ENCODE measurements at places on chromosomes 1 and 21.
A peak's percentile ranks its signal among the peaks of the same experiment; 100 is the strongest.

GRCh38 chr1:166822385-166822784, 16.9 kb upstream of the POGK start:
- no peak for DNase-seq

DNA sequence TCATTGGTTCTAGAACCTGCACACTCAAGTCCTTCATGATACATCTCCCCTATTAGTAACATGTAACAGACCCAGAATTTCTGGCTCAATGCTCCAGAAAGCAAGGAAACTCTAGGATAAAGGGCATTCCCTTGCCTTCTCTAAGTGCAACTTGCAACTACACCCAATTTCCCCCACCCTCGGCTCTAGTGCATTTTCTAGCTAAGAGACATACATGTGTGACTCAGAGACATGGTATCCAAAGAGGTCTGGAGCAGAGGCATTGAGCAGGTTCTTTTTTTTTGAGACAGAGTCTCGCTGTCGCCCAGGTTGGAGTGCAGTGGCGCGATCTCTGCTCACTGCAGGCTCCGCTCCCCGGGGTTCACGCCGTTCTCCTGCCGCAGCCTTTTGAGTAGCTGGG, 132.9 kb downstream of the ZC3H11B start:
- no peak for DNase-seq

DNA sequence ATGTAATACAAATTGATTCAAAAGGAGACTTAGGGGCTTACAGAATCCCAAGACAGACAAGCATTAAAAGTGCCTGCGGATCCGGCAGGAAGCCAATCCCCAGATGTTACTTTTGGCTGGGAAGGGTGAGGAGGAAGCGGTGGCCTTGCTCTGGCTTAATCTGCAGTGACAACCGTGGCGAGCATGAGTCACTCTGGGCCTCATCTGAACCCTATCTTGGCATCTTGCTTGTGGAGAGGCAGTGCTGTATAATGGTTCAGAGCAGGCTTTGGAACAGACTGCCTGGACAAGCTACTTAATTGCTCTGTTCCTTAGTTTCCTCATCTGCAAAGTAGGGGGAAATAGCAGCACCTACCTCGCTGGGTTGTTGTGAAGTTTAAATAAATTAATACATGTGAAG, 74.1 kb downstream of the XCL2 start:
- no peak for DNase-seq

GRCh38 chr1:220882061-220882891, 3.0 kb downstream of the HLX start:
- DNase-seq, result no peak

DNA sequence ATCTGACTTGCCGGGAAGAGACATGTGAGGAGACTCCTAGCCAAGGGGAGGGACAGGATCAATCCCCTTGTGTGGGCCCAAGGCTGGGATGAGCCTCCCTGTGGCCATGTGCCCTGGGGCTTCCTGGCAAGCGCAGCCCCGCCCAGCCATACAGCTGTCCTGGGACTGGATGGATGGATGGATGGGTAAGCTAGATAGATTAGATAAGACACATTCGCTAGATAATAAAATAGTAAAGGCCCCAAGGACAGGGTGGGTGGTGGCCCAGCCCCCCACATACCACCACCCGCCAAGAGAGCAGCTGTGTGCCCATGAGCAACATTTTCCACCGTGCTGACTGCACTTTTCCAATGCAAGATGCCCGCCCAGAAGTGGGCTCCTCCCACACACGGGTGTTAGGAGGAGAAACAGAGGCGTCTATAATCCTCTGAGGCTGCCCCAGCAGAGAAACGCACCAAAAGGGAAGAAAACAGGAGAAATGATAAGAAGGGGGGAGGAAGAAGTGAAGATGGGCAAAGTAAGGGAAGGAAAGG, 25.1 kb downstream of the ZBTB17 start:
- DNase-seq, result no peak

GRCh38 chr1:117171900-117172511, 38.7 kb downstream of the VTCN1 start:
- peak; percentile 78 for DNase-seq

DNA sequence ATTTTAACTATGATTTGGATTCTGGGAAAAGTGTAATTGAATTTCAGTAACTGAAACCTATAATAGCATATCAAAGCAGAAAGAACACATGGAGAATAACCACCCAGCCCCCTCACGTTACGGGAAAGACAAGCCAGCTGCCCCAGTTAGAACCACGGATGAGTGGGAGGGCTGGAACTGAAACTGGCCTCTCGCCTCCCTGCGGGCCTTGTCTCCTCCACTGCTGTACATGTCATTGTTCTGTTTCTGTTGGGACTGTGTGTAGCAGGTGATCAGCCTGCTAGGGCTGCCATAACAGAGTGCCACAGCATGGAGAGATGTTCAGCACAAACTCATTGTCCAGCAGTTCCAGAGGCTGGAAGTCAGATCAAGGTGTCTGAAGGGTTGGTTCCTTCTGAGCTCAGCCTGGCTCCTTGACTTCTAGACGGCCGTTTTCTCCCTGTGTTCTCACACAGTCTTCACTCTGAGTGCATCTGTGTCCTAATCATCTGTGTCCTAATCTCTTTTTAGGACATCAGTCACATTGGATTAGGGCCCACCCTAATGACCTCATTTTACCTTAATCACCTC, 52.4 kb downstream of the MAP3K21 start:
- DNase-seq, result no peak

DNA sequence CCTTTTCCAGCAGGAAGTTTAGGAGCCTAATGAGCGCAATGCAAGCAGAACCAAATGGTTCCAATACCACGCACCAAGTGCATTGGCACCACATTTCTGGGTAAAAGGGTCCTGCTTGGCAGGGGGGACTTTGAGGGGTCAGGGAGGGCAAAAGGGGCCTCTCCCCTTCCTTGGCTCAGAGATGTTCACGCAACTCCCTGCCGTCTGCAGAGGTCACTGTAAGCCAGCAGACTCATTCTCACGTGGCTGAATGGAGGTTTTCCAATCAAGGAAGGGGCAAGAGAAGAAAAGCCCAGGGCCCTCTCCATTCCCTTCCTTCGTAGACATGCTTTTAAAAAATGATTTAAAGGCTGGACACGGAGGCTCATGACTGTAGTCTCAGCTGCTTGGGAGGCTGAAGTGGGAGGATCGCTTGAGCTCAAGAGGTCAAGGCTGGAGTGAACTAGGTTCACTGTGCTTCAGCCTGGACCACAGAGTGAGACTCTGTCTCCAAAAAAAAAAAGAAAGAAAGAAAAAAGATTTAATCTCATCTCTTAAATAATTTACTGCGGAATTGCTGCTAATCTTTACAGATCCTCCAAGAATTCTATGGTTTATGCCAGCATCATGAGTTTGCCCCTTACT, 80.3 kb downstream of the RUNX3 start:
- DNase-seq, result no peak

DNA sequence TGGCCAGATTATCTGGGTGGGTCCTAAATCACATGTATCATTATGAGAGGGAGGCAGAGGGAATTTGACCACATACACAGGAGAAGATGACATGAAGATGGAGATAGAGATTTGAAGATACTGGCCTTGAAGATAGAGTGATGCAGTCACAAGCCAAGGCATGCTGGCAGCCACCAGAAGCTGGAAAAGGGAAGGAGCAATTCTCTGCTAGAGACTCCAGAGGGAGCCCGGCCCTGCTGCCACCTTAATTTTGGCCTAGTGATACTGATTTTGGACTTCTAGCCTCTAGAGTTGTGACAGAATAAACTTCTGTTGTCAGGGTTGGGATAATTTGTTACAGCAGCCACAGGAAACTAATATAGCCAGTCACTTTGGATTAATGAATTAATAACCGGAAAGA, 2.2 kb upstream of the PRDM2 start:
- no peak for DNase-seq

DNA sequence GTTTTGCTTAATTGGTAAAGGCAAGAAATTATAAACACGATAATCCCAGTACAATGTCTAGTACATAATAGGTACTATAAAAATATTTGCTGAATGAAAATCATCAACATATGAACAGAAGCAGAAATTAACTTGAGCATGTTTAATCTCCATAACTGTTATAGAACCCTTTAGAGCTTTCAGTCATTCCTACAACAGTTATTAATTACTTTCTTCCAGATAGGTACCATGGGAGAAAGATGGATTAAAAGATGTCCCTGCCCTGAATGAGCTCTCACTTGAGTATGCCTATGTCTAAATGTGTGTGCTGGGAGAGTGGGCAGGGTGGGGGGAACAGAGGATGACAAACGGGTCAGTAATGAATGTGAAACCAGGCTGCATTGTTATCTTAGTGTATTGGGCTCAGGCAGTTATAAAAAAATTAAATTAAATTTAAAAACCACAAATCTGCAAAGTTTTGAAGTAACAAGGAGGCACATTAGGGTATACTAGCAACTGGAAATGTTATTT, 2.4 kb downstream of the EPS15 start:
- DNase-seq, result no peak

GRCh38 chr1:246291127-246291526, 216.0 kb downstream of the SMYD3 start:
- no peak for DNase-seq

- DNase-seq, result peak; percentile 93
Observed at GRCh38 chr1:1344655-1345361, 4.4 kb downstream of the DVL1 start.

DNA sequence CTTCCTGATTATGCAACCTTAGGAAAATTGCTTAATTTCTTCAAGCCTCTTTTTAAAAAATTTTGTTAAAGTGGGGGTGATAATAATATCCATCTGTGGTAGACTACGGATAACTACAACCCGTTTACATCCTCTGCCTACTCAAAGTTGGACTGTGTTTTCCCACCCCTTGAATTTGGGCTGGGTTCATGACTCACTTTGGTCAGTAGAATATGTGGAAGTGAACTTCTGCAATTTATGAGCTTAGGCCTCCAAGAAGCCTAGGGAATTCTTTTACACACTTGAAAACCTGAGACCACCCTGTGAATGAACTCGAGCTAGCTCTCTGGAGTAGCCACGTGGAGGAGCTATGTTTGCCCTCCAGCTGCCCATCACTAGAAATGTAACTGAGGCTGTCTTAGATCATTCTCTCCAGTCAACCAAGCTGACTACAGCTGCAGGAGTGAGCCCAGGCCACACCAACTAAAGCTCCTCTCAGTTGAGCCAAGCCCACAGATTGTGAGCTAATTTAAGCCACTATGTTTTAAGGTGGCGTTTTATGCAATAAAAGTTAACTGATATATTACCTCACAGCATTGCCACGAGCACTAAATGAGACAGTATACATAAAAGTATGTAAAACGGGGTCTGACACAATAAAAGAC, 29.6 kb upstream of the CACHD1 start:
- no peak for DNase-seq

- DNase-seq, result no peak
Observed at GRCh38 chr1:106875622-106876021, 180.9 kb upstream of the PRMT6 start.

DNA sequence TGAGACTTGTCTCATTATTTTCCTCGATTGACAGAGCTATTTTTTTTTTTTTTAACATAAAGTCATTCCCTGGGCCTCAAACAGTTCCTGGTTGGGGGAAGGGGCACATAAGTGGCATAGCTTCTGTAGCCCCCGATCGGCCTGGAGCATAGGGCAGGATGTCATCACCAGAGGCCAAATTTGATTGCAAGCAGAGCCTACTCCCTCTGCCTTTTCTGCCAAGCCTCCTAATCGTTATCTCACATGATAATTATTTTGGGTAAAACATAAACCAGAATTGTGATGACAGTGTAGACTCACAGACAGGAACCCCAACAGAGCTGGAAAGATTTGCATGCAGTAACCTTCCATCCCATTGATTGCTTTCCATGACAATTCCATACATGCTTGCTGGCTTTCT, 404.8 kb downstream of the PCP4 start:
- no peak for DNase-seq

DNA sequence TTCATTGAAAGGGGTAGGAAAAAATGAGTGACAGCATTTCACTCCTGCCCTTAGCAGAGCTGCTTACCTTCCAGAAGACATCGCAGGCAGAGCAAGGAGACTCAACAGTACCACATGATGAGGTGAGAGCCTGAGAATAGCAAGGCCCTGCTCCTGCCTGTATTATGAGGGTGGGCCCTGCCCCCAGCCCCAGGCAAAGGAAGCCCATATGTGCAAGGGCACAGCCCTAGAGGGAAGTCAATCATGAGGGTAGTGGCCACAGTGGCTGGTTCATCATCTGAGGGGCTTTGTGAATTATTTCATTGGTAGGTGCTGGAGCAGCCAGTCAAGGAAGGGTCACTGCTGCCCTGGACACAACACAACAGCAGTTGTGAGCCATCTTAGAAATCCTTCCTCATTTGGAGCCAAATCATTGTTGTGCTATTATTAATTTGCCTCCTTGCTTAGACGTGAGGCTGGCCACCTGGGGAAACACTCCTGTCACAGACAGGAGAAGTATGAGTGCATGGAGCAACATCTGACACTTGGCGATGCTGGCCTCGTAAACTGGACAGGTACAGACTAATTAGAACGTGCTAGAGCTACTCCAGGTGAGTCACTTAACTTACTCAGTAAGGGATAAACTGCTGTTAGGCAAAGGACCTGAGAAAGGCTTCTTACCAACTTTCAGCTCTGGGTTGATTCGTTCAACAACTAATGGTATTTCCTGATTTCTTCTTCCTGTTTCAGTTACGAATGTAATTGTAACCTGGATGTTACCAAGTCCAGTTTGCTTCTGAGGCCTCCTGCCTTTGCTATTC, 22.7 kb upstream of the ACBD6 start:
- no peak for DNase-seq

DNA sequence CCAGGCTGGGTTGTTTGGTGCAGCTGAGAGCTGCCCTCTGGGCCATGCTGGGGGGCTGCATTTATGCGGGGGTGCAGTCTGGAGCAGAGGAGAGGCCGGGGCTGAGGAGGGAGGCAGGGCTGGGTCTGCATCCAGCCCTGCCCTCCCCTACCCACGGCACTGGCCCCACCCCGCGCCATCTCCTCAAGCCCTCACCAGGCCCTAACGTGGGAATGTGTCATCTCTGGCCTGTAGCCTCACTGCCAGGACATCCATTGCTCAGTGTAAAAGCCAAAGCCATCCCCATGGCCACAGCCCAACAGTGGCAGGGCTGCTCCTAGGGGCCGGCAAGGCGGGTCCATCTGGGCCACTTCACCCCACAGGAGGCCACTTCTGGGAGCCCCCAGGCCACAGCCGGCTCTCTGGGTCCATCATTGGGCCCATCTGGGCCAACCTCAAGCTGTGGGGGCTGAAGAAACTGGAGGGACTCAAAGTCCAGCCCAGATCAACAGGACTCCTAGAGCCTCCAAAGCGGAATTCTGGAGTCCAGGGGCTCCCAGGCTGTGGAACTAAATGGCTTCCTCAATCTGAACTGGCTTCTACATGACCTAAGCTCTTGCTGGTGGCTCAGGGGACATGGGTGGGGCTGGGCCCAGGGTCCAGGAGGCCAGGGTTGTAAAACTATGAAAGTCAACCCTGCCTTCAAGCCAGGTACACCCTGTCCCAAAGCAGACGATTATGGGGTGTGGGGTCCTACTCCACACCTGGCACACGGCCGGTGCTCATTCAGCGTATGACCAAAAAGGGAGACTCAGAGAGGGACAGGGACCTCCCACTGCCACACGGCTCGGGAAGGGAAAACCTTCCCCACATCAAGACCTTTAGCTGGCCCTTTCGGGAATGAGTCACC, 32.6 kb downstream of the RUNX3 start:
- no peak for DNase-seq

- no peak for DNase-seq
Observed at GRCh38 chr1:159826441-159827101, at the start of gene SLAMF8. Gene SLAMF8 (plus strand): TSS chr1:159826873. CDS start chr1:159826899, 26 bp downstream.

- DNase-seq, result no peak
Observed at GRCh38 chr1:81650776-81651175, 150.0 kb upstream of the ADGRL2 start.

GRCh38 chr1:246029616-246030015, 477.5 kb downstream of the SMYD3 start:
- no peak for DNase-seq

- peak; percentile 94 for DNase-seq
Observed at GRCh38 chr1:43454270-43455011, 710 bp upstream of the HYI start.

Measured in RWPE1 (cell line).